Activated CD4-positive, alpha-beta T cell treated with anti-CD3 and anti-CD28 coated beads, Interleukin-10, Interleukin-2, amounts not matched to agents 100 ng/mL and 50 ng/mL, durations not matched to agents 16 hours and 8 hours (primary cell): ENCODE measurements at places on chromosomes 6 and 20.

DNA sequence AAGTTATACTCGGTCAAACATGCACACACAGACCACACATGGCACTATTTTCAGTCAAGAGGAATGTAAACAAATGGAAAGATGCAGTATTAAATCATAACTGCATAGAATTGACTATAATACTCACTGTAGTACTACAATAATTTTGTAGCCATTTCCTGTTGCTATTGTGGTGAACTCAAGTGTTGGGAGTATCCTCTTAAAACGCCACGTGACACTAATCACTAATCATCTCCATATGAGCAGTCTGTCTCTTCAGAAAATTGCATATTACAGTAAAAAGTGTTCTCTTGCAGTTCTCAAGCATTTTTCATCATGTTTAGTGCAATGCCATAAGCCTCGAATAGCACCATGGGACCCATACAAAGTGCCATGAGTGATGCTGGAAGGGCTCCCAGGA, 258.7 kb upstream of the ID4 start:
- no peak for DNase-seq

GRCh38 chr6:99350573-99350972, 1.1 kb upstream of the FAXC start:
- no peak for DNase-seq

DNA sequence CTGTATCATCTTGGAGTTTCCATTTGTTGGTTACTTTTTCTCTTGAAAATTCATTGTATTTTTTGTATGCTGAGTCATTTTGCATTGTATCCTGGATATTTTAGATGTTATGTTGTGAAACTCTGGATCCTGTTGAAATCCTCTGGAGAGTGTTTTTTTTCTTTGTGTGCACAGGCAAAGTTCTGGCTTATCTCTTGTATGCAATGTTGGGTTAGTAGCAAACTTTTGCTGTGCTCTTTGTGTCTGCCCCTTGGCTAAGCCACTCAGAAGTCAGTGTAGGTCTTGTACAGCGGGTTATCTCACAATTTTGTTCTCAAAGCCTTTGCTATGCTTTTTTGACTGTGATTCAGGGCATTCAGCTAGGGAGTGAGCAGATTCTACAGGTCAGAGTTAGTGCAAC, 29.1 kb upstream of the LMBRD1 start:
- no peak for DNase-seq

- DNase-seq, result peak; percentile 58
Observed at GRCh38 chr6:32852844-32853540, 512 bp downstream of the TAP1 start.

DNA sequence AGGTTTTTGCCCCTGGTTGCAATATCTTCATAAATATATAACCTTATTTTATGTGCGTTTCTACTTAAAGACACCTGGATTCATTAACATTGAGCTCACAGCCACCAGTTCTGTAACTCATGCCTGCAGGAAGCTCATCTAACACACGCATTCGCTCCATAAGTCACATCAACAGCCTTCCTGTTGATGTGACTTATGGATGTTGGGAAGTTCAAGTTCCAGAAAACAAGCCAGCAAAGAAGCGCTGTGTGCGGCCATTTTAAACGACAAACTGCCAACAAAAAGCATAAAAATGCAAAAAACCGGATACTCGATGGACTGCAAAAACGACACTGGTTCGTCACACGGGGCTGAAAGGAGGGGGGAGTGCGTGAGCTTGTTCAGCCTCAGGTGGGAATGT, 77.9 kb upstream of the NFATC2 start:
- no peak for DNase-seq

DNA sequence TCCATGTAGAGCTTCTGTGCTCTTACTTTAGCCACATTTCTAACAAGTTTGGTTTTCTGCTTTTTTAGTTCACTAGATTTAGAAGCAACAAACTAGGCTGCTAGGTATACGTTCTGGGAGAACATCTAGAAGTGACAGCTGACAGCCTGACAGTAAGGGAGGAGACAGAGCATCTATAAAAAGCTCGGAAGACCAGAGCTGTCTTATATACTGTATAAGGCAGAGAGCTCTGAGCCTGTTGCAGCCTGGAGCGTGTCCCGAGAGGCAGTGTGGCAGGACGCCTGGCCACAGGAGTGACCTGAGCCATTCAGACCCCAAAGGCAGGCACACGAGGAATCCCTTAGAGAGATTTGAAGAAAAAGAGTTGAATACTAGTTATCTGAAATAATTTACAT, 24.6 kb downstream of the PPP1R14C start:
- no peak for DNase-seq

- DNase-seq, result no peak
Observed at GRCh38 chr20:24535941-24536730, 66.7 kb downstream of the SYNDIG1 start.

DNA sequence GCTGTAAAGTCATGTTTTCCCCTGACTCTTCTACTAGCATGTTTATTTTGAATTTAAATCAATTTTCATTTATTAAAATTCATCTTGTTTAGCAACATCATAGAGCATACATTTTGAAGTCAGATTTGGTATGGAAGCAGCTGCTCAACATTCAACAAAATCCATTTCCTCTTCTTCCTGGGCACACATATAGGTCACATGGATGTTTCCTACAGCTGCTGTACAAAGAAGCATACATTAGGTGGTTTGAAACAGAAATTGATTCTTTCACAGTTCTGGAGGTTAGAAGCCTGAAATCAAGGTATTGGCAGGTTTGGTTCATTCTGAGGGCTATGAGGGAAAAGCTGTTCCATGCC, 495.2 kb downstream of the RFPL4B start:
- no peak for DNase-seq

- no peak for DNase-seq
Observed at GRCh38 chr6:97009781-97010492, 85.4 kb downstream of the KLHL32 start.

DNA sequence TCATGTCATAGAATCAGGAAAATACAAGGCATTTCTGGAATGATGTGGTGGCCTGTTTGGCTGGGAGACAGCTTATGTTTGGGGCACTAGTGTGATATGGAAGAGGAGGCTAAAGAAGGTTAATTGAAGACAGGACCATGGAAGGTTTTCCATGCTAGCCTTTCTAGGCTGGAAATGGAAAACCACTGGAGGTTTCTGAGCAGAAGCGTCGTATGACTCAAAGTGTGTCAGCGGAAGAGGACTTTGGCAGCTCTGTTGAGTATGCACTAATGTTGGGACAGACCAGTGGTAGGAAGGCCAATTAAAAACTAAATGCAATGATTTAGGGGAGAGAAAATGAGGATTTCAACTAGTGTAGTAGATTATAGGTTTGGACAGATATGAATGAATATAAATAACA, 413.1 kb downstream of the PLCB1 start:
- no peak for DNase-seq

DNA sequence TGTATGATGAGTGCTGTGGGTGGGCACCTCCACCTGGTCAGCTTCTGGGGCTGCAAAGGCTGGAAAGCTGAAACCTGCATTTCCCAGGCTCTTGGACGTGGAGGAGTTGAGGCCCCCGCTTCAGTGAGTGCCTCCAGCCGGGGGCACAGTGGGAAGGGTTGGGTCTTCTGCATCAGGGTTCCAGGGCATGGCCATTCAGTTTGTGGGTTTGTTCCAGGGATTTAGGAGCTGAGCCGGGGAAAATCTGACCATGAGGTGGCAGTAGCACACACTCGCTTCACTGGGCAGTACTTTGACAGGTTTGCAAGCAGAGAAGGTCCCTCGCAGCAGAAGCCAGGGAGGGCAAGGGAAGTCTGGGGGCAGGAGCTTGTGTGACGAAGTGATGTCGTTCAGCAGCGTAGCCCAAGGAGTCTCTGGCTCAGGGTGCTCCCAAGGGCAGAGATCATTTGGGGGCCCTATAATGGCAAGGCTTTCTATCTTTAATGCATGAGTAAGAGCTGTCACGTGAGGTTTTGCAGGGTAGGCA, 69.5 kb upstream of the SULF2 start:
- peak; percentile 9 for DNase-seq

GRCh38 chr20:53961527-53961926, 108.9 kb downstream of the BCAS1 start:
- no peak for DNase-seq

GRCh38 chr6:44049989-44050871, 77.0 kb downstream of the MRPL14 start:
- no peak for DNase-seq

- no peak for DNase-seq
Observed at GRCh38 chr6:168607272-168608112, 166.5 kb downstream of the SMOC2 start.

DNA sequence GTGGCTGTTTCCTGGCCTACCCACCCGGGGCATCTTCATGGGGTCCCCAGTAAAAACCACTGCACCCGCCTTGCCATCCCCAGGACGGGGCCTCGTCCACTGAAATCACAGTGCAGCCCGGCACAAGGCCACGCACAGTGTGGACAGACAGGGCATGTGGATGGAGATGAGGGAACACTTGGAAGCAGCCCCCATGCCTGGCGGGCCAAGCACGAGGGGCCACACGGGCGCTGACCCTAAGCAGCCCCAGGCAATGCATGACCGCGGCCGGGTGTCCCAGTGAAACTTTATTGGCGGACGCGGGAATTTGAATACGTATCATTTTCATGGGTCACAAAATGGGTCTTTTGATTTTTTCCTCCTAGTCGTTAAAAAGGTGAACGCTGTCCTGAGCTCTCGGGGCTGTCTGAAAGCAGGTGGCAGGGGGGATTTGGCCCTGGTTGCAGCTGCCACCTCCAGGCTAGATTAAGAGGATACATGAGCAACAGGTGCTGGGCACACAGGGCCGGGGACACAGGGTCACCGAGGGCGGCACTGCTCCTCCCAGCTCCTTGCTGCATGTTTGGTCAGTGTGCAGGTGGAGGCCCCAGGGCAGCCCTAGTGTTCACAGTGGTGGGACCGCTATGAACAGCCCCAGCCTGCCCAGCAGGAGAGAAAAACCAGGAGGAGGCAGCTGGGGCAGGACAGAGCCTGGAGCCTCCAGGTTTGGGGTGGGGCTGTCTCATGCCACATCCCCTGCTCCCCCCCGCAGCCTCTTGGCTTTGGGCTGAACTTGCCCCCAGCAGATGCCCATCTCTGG, 74.9 kb upstream of the SLCO4A1 start:
- no peak for DNase-seq

DNA sequence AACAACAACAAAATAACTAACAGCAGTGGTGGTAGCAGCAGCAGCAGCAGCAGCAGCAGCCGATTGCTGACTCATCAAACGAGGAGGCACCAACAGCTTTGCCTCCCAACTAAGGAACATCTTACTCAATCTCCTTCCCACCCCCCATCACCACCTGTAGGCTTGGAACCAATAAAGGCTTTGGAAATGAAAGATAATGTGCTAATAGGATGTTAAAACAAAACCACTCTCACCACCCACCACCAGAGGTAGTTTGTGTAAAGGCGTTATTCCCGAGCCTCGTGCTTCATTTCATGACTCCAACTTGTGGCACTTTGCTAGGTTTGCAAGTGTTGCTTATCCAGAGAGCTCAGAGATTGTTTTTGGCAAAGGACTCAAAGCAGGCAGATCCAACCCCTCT, 346.5 kb downstream of the CD83 start:
- DNase-seq, result peak; percentile 5

DNA sequence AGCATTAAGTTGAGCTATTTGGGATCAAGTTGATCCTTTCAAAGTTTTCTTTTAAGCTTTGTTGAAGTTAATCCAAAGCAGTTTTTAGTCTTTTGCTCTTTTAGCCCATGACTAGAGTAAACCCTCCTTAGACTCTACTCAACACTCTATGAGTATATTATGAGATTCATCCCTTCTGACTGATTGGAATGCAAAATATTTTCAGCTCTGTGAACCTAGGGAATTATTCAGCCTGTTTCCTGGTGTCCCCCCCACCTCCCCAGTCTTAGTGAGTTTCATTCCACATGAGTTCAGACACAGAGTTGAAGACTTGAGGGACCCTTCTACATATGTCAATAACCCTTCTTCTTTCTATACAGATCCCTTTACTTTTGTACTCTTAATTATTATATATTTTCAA, 413.7 kb downstream of the RFPL4B start:
- no peak for DNase-seq

GRCh38 chr6:112485120-112485826, 138.1 kb downstream of the RFPL4B start:
- DNase-seq, result no peak

DNA sequence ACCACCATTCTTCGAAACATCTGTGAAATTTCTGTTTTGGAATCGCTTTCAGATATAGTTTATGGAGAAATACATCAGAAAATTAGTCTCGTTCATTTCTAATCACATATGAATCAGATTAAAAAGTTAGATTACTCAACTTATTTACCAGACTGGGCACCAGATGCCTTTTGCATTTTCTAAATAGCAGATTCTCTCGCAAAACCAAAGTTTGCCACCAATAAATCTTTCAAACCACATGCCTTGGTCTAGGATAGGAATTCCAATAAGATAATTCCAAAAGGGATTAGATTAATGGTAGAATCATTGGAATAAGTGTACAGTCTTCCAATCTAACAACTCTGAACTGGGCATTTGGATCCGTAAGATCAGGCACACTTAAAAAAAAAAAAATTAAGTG, 160.4 kb upstream of the TAB2 start:
- no peak for DNase-seq

DNA sequence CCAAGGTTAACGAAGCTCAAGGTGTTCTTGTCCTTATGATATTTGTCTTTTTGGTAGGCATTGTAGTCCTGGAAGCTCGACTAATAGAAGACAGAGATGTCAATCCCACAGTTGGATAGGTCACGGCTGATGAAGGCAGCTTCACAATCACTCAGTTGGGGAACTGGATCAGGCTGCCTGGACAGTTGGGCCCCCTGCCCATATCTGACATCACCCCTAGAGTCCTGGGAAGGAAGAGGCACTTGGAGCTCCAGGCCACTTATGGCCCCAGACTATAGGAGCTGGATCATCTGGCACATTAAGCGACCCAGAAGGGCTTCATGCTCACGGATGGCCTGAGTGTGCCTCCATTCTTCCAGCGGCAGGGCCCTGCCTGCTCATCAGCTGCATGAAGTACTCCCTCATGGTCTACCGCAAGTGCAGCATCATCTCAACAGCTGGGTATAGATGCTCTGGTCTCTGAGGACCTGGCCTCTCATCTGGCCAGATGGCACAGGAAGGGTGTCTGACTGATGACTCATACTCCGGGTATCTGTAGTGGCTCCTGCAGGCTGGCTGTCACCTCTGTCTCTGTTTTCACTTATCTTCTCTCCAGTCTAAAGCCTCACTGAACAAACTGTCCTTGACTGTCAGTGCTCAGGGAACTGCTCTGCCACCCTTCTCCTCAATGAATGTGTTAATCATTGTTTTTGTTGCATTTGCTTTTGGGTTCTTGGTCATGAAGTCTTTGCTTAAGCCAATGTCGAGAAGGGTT, 29.2 kb upstream of the SSR1 start:
- peak; percentile 30 for DNase-seq

DNA sequence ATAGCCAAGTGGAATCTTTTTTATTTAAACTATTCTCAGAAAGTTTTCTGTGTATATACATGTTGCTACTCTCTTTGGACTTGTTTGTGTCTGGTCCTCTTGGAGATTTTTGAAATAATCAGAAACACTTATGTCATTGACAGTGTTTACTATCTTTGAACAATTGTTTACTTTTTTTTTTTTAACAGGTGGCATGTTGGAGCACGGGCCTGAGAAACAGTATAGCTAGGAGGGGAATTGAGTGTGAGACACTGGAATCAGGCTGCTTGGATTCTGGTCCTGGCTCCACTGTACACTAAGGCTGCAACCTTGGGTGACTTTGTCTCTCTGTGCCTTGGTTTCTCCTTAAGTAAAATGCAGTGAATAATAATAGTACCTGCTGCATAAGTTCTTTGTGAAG, 279.6 kb downstream of the PRL start:
- no peak for DNase-seq
